Stimulated activated CD4-positive, alpha-beta T cell treated with anti-CD3 and anti-CD28 coated beads, Interleukin-15, amount 100 ng/mL, for 24 hours (primary cell): ENCODE measurements at places on chromosomes 1 and 21.
A peak's percentile ranks its signal among the peaks of the same experiment; 100 is the strongest.

- no peak for DNase-seq
These were observed 15.6 kb downstream of the FMO1 start for GRCh38 chr1:171263901-171264300.

DNA sequence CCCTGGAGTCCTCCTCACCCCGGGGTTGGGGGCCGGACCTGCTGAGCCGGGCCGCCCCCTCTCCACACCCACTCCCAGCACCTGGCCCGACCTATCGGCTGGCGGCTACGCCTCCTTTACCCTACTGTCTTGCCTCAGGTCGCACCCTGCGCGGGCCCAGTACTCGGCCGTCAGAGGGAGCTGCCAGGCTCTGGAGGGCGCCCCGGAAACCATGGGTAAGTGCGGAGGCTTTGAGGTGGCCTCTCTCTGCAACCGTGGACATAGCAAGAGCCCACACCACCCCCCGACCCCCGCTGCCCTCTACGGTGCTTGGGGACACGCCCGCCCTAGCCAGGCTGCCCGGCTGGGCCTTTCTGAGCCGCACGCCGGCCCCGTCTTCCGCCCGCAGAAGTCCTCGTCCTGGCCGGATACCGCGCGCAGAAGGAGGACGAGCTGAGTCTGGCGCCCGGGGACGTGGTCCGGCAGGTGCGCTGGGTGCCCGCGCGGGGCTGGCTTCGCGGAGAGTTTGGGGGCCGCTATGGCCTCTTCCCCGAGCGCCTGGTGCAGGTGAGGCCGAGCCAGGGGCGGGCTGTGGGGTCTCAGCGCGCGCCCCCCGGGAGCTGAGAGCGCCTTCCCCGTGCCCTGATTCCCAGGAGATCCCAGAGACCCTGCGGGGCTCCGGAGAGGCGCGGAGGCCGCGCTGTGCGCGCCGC, at the start of gene SH3D21:
SH3D21 (plus strand) TSS at position 159 of the 692 bp plus-strand sequence; CDS start at position 212, 53 bp downstream.
- peak; percentile 67 for DNase-seq

DNA sequence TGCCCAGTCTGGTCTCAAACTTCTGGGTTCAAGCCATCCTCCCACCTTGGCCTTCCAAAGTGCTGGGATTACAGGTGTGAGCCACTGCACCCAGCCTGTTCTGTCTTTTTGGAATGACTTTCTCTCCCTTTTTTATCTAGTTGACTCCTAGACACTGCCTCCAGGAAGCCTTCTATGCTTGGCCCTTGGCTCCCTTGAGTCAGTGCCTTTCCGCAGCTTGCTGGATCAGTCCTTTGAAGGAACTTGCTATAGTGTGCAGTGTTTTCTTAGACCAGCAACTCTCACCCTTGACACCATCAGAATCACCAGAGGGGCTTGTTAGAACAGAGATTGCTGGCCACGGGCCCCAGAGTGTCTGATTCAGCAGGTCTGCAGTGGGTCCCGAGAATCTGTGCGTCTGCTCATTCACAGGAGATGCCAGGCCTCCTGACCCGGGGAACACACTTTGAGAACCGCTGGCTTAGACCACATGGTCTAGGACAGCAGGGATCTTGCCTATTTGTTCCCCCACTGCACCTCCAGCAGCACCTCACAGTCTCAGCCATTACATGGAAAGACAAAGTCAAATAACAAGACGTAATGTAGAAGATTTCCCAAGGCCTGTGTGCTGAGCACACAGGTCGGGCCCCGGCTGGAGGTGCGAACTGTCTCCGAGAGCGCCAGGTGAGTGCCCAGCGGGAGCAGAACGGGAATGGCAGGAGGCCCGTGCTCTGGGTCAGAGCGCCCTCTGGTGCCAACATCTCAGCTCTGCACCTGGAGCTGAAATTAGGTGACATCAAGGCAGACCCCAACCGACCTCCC, 27.4 kb upstream of the CTPS1 start:
- peak; percentile 70 for DNase-seq

- no peak for DNase-seq
These were observed 477.5 kb downstream of the SMYD3 start for GRCh38 chr1:246029616-246030015.

GRCh38 chr1:152967201-152967600, 3.2 kb upstream of the SPRR4 start:
- no peak for DNase-seq

- DNase-seq = no peak
These were observed 87.0 kb upstream of the IRF2BP2 start for GRCh38 chr1:234697015-234697414.

DNA sequence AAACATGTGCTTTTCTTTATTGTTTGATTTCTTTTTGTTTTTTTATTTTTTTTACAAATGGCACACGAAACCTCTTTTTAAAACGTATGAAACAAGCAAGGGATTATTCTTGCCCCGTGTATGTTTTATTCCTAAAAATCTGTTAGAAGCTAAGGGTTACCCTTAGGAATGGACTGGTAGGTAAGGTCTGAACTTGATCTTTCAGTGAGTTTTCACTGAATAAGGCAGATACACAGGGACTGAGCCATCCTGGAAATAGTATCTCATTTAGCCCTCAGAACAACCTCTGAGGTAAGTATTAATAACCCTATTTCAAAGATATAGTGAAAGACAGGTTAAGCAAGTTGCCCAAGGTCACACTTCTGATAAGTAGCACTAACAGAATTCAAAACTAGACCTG, 6.0 kb downstream of the CD53 start:
- no peak for DNase-seq

- DNase-seq = no peak
These were observed 30.4 kb upstream of the C1orf198 start for GRCh38 chr1:230898748-230899147.

DNA sequence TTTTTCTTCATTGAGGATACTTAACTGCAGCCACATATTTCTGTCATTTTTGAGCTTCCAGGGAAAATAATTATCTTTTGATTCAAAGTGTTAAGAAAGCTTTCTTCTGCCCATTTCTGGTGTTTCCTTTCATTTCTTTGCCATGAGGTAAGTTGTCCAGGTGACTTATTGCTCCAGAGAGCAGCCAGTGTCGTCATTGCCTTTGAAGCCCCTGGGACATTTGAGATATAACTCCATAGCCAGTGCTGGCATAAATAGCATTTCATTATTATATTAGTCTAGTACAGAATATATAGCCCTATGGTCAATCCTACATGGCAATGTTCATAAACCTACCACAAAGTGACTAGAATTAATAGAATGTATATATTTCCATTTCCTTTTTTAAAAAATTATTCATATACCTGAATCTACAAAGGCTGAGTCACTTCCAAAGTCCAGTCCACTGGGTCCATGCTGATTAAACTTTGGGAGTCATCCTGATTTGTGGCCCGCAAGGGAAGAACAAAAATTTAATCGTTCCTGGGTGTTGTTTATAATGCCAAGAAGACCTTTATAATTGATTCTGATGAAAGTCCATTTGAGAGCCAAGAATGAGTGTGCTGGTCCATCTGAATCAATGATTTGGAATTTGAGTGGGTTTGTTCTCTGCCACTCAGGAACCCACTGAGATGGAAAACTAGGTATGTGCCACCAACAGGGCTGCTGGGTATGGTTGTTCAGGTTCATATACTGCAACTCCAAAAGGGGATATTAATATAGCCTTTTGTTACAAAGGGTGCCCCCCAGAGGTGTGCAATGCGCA, 221.8 kb upstream of the PLXNA2 start:
- DNase-seq = no peak

GRCh38 chr1:238469146-238469631, 578.5 kb upstream of the ZP4 start:
- no peak for DNase-seq

DNA sequence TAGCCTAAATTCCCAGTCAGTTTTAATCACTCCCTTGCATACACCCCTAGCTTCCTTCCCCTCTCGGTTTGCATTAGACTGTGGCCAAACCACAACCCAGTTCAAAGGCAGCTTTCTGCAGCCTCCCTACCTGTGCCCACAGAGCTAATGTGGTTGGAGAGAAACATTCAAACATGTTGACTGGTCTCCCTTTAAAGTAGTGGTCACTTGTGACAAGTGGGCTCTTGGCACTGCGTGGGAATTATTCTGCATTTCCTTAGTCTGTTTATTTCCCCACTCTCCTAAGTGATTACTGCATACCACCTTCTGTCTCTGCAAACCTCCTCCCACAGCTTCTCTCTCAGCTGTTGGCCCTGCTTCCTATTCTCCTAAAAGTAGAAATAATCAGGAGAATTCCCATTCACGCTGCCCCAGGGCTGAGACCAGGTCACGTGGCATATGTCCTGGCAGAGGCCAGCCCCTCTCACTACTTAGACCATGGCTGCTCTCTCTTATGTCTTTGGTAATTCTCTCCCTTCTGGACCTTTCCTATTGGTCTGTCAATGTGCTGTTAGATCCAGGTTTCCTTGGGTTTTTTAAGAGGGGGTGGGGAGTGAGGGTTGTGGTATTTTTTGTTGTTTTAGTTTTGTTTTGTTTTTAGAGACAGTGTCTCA, 38.4 kb upstream of the CD101 start:
- no peak for DNase-seq

- no peak for DNase-seq
These were observed 75.4 kb upstream of the TMPRSS2 start for GRCh38 chr21:41583274-41583790.

- no peak for DNase-seq
These were observed 50.4 kb upstream of the RC3H1 start for GRCh38 chr1:174072581-174072980.

GRCh38 chr21:45364468-45365185, 40.3 kb upstream of the COL18A1 start:
- DNase-seq = no peak

GRCh38 chr1:148161053-148161901, 9.2 kb upstream of the NBPF11 start:
- no peak for DNase-seq

- DNase-seq = no peak
These were observed 8.4 kb upstream of the IVNS1ABP start for GRCh38 chr1:185325413-185325812.

DNA sequence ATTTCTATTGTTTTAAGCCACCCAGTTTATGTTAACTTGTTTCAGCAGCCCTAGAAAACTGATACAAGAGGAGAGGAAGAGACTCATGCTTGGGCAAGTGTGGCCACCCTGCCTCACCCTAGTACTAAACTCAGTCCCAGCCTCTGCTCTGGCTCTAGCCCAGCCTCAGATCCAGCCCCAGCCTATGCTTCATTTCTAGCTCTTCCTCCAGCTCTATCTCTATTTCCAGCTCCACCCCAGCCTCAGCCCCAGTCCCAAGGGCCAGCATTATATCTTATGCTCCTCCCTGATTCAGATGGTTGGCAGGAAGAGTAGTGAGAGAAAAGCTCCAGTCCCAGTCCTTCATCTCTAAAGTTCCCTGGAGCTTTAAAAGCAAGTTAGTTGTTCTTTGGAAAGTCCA, 535.5 kb downstream of the PTPRC start:
- no peak for DNase-seq

DNA sequence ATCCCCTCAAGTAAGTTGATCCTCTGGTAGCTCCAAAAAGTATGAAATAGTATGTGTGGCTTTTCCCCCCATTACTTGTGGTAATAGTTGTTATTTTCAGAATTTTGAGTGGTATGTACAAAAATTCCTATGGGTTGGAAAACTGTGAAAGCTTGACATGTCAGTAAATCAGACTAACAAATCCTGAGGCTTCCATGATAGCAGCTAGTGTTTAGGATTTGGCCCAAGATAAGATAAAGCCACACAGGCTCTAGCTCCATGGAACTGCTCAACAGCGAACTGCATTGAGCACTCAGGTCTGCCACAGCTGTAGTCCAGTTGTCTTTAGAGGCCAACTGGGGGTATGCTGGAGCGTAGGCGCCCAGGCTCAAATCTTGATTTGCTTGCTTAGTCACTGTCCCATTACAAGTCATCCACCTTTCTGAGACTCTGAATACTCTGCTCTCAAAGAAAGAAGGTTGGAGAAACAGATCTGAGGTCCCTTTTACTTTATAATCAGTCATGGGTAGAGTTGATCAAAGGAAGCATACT, 28.7 kb downstream of the ATP1A1 start:
- no peak for DNase-seq

DNA sequence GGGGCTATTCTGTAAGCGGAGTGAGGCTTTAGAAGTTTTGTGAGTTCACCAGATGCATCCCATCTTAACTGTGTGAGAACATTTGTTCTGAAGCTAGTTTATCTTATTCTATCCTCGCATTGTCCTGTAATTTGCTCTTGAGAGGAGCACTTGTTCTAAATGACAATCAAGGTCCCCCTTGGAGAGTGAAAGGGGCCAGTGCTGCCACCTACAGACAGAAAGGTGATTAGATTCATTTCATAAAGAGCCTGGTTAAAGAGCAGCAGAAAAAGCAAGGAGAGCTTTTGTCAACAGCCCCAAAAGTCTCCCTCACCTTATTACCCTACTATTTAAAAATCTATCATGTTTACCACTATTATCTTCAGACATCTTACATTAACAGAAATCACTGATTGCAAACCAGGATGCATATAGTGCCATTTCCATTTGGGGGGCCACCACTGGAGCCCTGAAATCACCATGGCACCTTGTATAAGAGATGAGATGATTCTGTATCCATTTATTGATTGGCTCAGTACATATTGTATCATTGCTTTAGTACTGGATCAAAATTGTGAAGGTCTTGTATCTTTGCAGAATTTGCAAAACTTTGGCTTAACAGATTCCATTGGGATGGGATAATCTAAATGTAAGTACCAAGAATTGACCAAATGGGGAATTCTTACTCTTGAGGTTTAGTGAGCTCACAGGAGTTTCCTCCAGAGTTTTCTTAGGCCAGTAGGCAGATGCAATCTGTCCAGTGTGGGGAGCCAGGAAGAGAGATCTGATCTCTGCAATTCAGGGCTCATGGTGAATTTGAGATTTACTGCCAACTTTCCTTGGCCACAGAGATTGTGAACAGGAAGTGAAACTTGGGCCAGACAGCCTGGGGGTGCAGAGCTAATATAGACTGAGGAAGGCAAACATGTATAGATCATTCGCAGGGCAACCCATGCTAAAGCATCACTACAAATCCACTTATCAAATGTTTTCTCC, 64.3 kb upstream of the TRABD2B start:
- peak; percentile 37 for DNase-seq

- DNase-seq = peak; percentile 72
These were observed 382 bp upstream of the RASAL2 start for GRCh38 chr1:178093494-178093950.

DNA sequence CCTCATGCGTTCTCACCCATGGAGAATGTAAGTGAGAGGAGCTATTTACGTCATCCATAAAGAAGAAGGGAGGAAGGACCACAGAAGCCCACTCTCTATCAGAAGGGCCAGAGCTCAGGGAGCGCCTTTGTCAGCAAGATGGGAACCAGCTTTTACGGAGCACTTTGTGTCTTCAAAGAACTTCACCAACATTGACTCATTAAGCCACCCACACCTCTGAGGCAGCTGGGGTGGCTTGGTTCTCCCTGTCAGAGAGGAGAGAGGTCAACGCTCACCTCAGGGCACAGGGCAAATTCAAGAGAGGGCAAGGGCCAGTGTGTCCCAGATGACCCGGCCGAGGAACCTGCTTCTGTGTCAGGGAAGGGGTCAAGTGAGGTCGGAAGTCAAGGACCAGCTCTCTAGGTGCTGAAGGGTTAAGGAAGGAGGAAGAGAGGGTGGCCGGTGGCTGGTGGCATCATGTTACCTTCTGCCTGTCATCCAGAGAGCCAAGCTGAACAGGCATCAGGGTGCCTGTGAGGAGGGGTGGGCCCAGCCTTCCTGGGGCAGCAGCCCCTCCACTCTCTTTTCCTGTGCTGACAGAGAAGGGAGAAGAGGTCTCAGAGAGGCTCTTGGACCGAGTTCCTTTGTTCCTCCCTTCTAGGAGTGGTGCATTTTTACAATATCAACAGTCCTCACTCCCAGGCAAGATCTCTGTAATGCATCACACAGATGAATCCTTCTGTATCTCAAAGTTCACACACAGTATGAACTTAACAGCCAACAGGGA, 109.0 kb downstream of the ETS2 start:
- no peak for DNase-seq
